ENCODE measurements at places on chromosomes 16 and 17.
A peak's percentile ranks its signal among the peaks of the same experiment; 100 is the strongest.

GRCh38 chr16:15846510-15846909 lies 10.3 kb downstream of the MYH11 start:
- DNase-seq, result no peak

GRCh38 chr16:80554033-80554432 lies 13.2 kb downstream of the DYNLRB2 start:
- no peak for DNase-seq

DNA sequence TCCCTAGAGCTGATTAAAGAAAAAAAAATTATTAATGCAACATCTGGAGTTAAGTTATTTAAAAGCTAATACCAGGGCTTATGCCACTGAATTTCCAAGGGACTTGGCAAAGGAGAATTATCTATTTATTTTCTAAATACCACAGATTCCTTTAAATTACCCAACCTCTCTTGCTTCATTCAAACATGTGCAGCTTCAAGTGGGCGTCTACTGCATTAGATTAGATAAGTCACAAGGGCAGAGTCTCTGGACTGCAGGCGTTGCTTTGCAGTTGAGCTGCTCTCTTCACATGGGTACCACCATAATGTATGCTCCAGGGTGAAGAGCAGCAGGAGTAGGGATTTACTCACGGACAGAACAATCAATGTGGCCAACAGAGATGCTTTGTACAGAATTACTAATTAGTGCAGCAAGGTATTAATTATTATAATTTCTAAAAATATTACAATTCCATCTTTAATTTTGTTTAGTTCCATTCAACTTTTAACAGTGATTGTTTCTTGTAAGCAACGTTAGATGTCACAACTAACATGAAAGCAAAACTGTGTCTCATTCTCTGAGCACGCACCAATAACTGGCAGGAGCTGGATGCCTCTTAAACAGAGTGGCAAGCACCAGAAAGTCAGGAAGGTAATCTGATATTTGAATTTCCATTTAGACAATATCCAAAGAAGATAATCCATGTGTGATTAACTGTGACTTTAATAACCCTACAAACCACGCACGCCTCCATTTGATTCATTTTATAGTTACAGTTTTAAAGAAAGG lies 214.2 kb downstream of the STX8 start:
- peak; percentile 60 for DNase-seq

DNA sequence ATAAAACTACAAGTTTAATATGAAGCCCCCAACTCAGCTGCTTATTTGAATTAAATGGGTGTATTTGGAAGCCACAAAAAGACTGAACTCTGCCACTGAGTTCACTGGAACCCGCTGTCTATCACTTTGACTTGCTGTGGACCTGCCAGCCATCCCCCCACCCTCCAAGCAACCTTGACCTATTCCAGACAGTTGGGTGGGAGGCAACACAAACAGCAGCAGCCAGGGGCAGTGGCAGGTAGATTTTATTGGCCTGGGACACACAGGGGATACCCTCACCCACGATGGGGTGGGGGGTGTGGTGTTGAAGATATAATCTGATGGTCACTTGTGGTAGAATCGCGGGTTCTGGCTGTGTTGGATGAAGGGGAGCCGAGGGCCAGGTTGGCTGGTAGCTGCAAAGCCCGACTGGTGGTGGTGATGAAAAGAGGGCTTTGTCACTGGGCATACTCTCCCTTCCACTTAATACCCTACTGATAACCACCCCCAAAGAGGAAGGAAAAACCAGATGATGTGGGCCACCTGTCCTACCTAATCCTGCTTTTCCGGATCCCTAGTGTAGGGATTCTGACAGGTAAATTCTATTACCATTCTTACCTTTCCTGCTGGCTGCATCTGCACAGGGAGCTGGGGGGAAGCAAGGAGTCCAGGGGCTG lies 2.6 kb downstream of the GPS2 start:
- DNase-seq, result no peak

GRCh38 chr16:23031508-23032098 lies 117.6 kb downstream of the USP31 start:
- no peak for DNase-seq

DNA sequence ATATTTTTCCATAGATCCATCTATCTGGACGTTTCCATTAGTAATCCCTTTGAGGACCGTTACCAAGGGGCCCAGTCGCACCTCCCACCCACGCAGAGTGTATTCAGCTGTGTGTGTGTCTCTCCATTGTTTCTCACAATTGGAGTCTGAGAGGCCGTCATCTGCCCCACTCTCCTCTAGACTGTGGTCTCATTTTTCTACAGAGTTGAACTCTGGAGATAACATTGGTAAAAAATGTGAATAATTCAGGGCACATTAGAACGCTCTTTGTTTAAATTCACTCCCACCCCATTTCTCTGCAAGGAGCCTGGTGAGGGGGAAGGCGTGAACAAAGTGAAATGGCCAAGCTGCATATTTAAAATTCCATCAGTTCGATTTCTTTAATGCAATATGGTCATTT lies 333.1 kb upstream of the MAF start:
- no peak for DNase-seq

DNA sequence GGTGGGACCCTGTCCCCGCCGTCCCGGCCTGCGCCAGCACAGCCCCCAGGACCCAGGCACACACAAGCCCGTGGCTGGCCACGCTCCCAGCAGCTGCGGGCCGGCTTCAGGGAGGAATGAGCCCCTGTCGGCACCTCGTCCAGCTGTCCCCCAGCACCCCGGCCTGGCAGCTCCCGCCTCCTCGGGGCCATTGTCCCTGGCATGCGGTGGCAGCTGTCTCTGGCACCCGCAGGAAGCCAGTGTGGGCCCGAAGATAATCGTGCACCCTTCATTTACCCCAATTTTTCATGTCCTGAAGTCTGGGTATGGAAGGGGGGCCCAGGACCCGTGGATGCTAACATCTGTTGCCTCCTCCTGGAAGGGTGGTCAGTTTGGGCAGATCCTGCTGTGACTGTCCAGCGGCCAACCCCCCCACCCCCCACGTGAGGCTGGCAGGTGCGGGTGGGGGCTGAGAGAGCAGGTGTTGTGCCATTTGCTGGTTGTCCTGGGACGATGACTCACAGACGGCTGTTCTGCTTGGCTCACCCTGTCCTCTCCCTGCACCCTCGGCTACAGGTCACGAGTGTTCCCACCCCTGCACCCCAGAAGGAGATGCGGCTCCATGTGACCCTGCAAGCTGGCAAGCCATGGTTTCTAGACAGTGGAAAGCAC lies 4.0 kb upstream of the LMF1 start:
- DNase-seq, result peak; percentile 55

DNA sequence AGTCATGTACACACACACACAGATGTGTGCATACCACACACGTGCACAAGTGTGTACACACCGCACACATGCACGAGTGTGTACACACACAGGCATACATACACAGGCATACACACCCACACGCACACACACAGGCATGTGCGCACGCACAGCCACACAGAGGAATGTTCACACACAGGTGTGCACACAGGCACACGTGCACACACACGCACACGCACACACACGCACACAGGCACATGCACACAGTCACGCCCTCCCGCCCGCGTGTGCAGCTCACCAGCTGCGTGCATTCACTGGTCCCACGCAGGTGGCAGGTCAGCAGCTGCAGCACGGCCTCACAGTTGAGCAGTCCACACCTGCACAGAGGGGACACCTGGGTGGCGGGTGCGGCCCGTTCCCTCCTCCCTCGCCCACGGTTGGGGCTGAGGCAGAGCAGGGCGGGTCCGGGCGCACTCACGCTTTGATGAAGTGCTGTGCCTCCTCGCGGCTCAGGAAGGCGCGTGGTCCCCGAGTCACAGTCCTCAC lies 7.7 kb downstream of the TEPSIN start:
- no peak for DNase-seq

- DNase-seq, result no peak
These were observed 2.2 kb upstream of the ZG16 start for GRCh38 chr16:29775742-29776408.

DNA sequence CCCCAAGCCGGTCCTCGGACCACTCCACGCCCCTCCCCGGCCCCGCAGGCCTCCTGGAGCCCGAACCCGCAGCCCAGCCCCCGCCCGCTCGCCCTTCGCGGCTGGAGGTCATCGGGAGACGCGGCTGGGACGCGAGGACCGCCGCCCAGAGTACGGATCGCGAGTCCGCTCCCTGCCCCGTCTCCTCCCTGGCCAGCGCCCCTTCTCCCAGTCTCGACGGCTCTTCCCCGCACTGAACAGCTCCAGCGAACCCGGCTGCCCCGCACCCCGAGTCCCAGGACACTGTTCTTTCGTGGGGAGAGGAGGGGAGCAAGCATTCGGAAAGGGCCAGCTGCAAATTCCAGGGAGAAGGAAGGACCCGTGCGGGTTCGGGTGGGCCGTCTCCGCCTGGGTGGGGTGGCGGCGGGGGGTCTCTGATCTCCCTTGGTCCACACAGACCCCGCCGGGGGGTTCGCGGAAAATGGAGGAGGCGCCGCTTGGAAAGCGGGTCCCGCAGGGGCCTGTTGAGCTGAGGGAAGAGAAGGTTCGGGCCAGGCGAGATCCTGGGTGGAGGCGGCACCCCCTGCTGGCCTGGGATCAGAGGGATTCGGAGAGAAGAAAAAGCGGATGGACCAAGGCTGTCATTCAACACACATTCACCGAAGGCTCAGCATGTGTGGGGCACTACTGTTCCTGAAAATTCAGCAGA lies 632 bp upstream of the RTN4RL1 start:
- DNase-seq, result peak; percentile 67

DNA sequence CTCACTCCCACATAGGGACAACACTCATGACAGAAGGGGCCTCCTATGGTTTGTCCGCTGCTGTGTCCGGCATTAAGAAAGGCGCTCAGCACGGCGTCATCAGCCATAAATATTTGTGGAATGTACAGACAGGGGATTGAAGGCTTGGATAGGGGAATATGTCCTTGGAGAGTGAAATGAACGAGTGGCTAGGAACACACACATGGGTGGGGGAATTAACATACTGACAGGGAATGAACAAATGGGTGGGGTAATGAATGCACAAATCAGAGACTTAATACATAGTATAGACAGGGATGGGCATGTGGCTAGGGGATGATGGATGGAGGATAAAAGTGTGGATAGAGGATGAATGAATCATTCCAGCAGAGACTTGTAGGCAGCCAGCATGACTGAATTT lies 154.0 kb upstream of the HSBP1 start:
- no peak for DNase-seq

GRCh38 chr16:78773291-78773702 lies 673.8 kb downstream of the WWOX start:
- no peak for DNase-seq

DNA sequence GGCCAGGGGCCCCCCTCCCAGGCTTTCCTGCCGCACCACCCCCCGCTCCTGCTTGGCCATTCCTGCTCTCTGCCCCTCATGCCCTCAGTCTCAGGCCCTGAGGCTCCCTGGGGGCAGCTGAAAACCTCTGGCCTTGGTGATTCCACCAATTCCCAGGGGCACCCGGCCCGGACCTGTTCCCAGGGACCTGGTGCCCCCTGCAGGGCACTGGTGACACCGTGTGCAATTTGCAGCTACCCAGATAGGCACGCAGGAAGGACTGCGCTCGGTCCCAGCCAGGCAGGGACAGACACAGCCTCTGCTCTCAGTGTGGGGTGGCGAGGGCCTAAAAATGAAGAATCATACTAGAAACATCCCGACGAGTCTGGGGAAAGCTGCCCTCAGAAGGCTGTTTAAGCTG lies 13.4 kb downstream of the WFDC1 start:
- peak; percentile 64 for DNase-seq

GRCh38 chr16:20879175-20880040 lies 20.8 kb downstream of the DCUN1D3 start:
- peak; percentile 82 for DNase-seq

DNA sequence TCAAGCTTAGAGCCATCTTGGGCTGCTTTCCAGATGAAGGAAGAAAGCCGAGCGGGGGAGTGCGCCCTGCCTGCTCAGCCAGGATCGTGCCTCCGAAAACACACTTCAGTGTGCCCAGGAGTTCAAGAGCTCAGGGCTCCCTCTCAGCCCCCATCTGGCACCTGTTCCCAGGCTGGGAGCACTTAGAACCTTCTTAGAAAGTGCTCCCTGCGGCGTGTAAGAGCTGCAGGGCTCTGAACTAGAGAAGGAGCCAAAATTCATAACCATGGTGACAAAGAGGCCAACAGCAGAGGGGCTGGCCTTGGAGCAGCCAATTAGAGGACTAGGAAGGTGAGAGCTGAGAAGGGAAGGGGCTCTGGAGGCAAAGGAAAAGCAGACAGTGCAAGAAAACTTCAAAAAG lies 59.0 kb upstream of the TNRC6C start:
- no peak for DNase-seq

- no peak for DNase-seq
These were observed 34.1 kb downstream of the CBFB start for GRCh38 chr16:67063008-67063407.

DNA sequence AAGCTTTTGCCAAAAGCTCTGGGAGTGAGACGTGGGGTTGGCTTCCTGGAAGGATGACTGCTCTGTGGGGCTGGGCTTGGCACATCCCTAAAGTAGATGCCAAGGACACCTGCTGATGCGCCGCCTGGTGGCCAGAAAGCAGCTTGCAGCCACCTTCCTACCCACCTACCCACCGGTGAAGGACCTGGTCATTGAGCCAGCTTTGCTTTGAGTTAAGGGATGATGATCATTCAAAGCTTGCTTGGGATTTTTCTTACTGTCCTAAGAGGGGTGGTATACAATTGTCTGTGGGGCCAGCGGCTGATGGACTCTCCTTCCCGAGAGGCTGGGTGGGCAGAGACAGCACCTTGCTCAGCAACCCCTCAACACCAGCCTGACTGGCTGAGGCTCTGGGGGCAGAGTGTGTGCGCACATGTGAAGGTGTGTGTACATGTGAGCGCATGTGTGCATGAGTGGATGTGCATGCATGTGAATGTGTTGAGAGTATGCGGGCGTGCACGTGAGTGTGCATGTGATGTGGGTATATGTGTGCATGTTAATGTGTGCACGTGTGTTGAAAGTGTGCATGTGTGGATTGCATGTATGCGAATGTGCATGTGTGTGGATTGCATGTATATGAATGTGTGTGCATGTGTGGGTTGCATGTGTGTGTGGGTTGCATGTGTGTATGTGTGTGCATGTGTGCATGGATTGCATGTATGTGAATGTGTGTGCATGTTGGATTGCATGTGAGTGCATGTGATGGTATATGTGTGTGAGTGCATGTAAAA lies 18.6 kb downstream of the C1QTNF1 start:
- peak; percentile 76 for DNase-seq

DNA sequence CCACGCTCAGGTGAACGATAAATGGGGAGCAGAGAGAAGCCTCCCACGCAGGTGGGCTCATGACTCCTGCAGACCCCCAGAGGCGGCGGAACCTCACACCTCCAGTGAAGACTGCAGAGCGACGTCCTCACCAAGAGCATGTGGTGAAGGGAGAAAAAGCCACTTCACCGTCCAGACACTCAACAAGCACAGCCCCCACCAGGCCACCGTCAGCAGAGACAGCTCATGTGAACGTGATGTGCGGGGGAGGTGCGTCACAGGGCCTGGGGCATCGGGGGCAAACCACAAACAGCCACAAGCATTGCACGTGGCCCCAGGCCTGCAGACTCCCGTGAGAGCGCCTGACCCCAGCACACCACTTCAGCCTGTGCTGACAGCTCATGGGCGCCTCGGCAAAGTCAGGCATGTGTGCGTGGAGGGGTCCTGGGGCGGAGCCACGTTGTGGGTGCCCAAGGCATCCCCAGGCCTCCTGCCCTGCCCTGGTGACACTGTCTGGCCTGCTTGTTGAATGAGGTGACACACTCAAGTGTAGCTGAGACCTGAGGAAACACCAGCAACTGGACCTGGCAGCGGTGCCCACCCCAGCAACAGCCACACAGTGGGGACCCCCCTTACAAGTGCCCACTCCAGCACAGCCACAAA lies 19.0 kb downstream of the LMF1 start:
- DNase-seq, result no peak

Data from kidney tubule cell (primary cell).